ENCODE measurements at places on chromosomes 5 and 9. TPM values are rescaled to one million over a fixed set of nuclear protein-coding genes. Genes with fewer than 3 reads are reported as not detected.

HTR1A gene
- total RNA-seq, result not detected

GALT gene
- total RNA-seq, result 34.3 TPM

INSYN2B gene
- 14.5 TPM for total RNA-seq

PCDHGA10 gene
- total RNA-seq, result 8.7 TPM

AK3 gene
- 66.6 TPM for total RNA-seq

TSSK1B gene
- total RNA-seq, result 0.12 TPM

C9orf57 gene
- not detected for total RNA-seq

GABRA6 gene
- not detected for total RNA-seq

FOXD4L5 gene
- total RNA-seq, result 0.37 TPM

ARID3C gene
- 0.34 TPM for total RNA-seq

ZNF366 gene
- 0.88 TPM for total RNA-seq

ENC1 gene
- total RNA-seq, result 4.8 TPM

Measured in cardiac ventricle fibroblast (primary cell).